ENCODE measurements at places on chromosomes 7 and 10. TPM values are rescaled to one million over a fixed set of nuclear protein-coding genes. Genes with fewer than 3 reads are reported as not detected.

PTPRE gene
- 4.4 TPM for polyA plus RNA-seq

KIF20B gene
- polyA plus RNA-seq: 2.4 TPM

KCNMA1 gene
- polyA plus RNA-seq: 2.8 TPM

RHOBTB1 gene
- 21.4 TPM for polyA plus RNA-seq

SCRN1 gene
- 16.8 TPM for polyA plus RNA-seq

SPAM1 gene
- polyA plus RNA-seq: not detected

NEUROD6 gene
- polyA plus RNA-seq: not detected

TEX36 gene
- not detected for polyA plus RNA-seq

TMEM139 gene
- 5.3 TPM for polyA plus RNA-seq

SPDYE11 gene
- not detected for polyA plus RNA-seq

BEND7 gene
- 9.6 TPM for polyA plus RNA-seq

ATOH7 gene
- polyA plus RNA-seq: not detected

CYP3A7 gene
- not detected for polyA plus RNA-seq

KIFBP gene
- polyA plus RNA-seq: 13.0 TPM

PON1 gene
- 0.30 TPM for polyA plus RNA-seq

OR2A12 gene
- not detected for polyA plus RNA-seq

SLC4A2 gene
- 124 TPM for polyA plus RNA-seq

MOGAT3 gene
- polyA plus RNA-seq: not detected

MLXIPL gene
- 2.4 TPM for polyA plus RNA-seq

LSM5 gene
- 60.8 TPM for polyA plus RNA-seq

CAMK1D gene
- polyA plus RNA-seq: 1.4 TPM

SYT15B gene
- not detected for polyA plus RNA-seq

PDZD7 gene
- polyA plus RNA-seq: 0.75 TPM

HKDC1 gene
- polyA plus RNA-seq: 0.10 TPM

AKR1C8 gene
- not detected for polyA plus RNA-seq

C7orf33 gene
- polyA plus RNA-seq: not detected

STRIP2 gene
- polyA plus RNA-seq: 0.56 TPM

CHST3 gene
- polyA plus RNA-seq: 4.7 TPM

PTF1A gene
- 3.4 TPM for polyA plus RNA-seq

OR6V1 gene
- not detected for polyA plus RNA-seq

CLDN15 gene
- polyA plus RNA-seq: 4.4 TPM

CCDC3 gene
- polyA plus RNA-seq: 11.0 TPM

ADRB1 gene
- 0.50 TPM for polyA plus RNA-seq

MBL2 gene
- polyA plus RNA-seq: not detected

CPVL gene
- 17.5 TPM for polyA plus RNA-seq

FBXL13 gene
- polyA plus RNA-seq: 2.4 TPM

ITPRID1 gene
- 0.37 TPM for polyA plus RNA-seq

TMEM236 gene
- 0.08 TPM for polyA plus RNA-seq

FLNC gene
- 13.6 TPM for polyA plus RNA-seq

SCART1 gene
- not detected for polyA plus RNA-seq

NRP1 gene
- polyA plus RNA-seq: 6.1 TPM

STAMBPL1 gene
- 3.2 TPM for polyA plus RNA-seq

CALN1 gene
- polyA plus RNA-seq: not detected

TET1 gene
- 0.19 TPM for polyA plus RNA-seq

PRLHR gene
- polyA plus RNA-seq: 0.05 TPM

SFTPA2 gene
- polyA plus RNA-seq: 0.31 TPM

MMRN2 gene
- 1.00 TPM for polyA plus RNA-seq

ATP6V0A4 gene
- polyA plus RNA-seq: not detected

NOS3 gene
- polyA plus RNA-seq: 4.4 TPM

IL2RA gene
- polyA plus RNA-seq: 1.3 TPM

CTAGE6 gene
- not detected for polyA plus RNA-seq

TEX47 gene
- polyA plus RNA-seq: not detected

GRID2IP gene
- polyA plus RNA-seq: not detected

UPK3B gene
- 4.0 TPM for polyA plus RNA-seq

CHN2 gene
- polyA plus RNA-seq: 2.4 TPM

HOXA2 gene
- 1.2 TPM for polyA plus RNA-seq

CFAP43 gene
- 0.25 TPM for polyA plus RNA-seq

CCDC71L gene
- polyA plus RNA-seq: 11.1 TPM

Measured in stomach (tissue), 19 donors.